ENCODE measurements at places on chromosomes 2 and 18. TPM values are rescaled to one million over a fixed set of nuclear protein-coding genes. Genes with fewer than 3 reads are reported as not detected.

INPP5D gene
- under 0.01 TPM for total RNA-seq

KCNG2 gene
- not detected for total RNA-seq

NAT8 gene
- total RNA-seq = not detected

ORC4 gene
- 22.4 TPM for total RNA-seq

TPO gene
- not detected for total RNA-seq

MSGN1 gene
- total RNA-seq = not detected

STPG4 gene
- total RNA-seq = 0.72 TPM

HOXD13 gene
- total RNA-seq = not detected

ARHGEF4 gene
- 3.6 TPM for total RNA-seq

CHMP1B gene
- total RNA-seq = 63.7 TPM

BCL11A gene
- total RNA-seq = 0.29 TPM

GPC1 gene
- total RNA-seq = 44.8 TPM

ACMSD gene
- not detected for total RNA-seq

KCNE4 gene
- total RNA-seq = 40.4 TPM

RTP5 gene
- total RNA-seq = not detected

SCN1A gene
- total RNA-seq = 0.72 TPM

KATNAL2 gene
- total RNA-seq = 5.0 TPM

WDR54 gene
- total RNA-seq = 21.2 TPM

DNA sequence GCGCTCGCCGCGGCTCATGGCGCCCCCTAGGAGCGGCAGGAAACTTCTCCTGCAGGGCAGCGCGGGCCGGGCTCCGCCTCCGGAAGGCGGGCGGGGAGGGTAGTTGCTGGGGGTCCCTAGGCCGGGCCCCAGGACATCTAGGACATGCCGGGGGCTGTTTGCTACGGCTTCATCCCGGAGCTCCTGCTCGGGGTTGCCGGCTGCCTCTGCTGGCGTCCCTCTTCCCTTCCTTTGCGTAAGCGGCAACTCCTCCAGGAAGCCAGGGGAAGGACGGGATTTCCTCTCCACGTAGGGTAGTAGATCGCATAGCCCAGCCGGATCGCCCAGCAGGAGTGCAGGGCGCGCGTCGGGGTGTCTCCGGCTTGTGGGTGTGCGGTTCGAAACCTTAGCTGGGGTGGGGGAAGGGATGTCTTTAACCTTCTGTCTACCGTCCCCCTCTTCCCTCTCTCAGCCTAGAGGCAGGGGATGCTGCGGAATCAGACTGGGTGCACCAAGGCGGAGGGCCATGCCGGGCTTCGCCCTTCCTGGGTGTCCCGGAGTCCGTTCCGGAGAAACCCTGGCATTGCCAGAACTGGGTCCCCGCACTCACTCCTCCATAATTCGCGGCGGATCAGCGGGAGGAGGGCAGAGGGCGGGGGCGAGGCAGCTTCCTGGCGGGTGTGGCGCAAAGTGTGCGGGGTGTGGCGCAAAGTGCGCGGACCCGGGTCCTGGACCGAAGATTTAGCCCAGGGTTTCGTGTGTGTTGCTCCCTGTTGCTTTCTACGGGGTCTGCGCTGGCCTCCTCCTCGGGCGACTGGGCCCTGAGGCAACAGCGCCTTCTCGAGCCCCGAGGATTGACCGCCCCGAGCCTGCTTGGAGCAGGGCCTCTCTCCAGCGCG lies 12.2 kb upstream of the SKOR2 start:
- no peak overlapping the region for H3K27ac ChIP-seq
- H3K4me3 ChIP-seq = no peak overlapping the region
- H3K36me3 ChIP-seq = no peaks in the 10 kb centered on the region
- H3K4me1 ChIP-seq = no peaks in the 10 kb centered on the region
- peak; percentile 77 for DNase-seq
- peaks cover 40% of the 10 kb centered on the region for H3K27me3 ChIP-seq

DNA sequence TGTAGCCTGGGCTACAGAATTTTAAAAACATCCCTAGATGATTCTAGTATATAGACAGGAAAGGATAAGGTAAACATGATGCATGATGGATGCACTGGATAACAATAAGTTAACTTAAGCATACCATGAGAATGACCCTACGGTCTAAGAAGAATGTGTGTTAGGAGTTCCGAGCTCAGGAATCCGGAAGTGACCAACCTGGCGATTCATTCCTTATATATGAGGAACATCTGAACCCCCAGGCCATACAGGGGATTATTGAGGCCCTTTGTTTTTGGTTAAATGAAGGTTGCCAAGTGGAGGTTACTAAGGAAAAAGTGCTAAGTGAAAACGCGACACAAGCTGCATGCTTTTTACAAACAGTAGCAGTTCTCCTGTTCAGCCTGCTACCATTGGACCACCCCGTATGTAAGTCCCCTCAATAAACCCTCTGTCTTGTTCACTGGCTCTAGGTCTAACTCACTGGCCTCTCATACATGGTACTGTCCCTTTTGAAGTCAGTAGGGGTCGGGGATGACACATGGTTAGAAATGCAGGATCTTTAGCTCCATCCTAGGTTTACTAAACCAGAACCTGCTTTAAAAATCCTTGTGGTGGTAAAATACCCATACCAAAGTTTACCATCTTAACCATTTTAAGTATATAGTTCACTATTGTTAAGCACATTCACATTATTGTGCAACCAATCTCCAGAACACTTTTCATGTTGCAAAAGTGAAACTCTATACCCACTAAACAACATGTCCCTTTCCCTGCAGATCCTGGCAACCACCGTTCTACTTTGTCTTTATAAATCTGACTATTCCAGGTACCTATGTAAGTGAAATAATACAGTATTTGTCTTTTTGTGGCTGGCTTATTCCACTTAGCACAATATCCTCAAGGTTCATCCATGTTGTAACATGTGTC lies 111.0 kb upstream of the MAP4K3 start:
- H3K27ac ChIP-seq = no peak overlapping the region
- DNase-seq = no peak
- peaks cover 7% of the 10 kb centered on the region for H3K4me1 ChIP-seq
- H3K4me3 ChIP-seq = no peak overlapping the region
- H3K36me3 ChIP-seq = no peaks in the 10 kb centered on the region

- H3K4me1 ChIP-seq = no peaks in the 10 kb centered on the region
- no peak for DNase-seq
- no peak overlapping the region for H3K27ac ChIP-seq
Measured at GRCh38 chr2:156110890-156111289, 221.6 kb downstream of the NR4A2 start.

- no peak for DNase-seq
- H3K4me1 ChIP-seq = no peaks in the 10 kb centered on the region
- H3K27ac ChIP-seq = no peak overlapping the region
Measured at GRCh38 chr18:68017385-68017784, 500.9 kb upstream of the DSEL start.

DNA sequence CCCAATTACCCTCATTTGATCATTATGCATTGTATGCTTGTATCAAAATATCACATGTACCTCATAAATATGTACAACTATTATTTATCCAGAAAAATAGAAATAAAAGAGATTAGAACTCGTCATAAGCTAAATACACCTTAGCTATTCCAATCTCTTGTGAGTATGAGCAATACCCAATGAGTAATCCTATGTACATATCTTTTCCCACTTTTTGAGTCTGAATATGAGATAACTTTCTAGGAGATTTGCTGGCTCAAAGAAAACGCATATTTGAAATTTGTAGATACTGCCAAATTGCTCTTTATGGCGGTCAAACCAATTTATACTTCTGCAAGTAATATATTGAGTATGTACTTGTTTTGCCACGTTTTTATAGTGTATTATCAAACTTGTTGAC lies 24.1 kb downstream of the PRKD3 start:
- H3K4me1 ChIP-seq = peaks cover 2% of the 10 kb centered on the region
- H3K4me3 ChIP-seq = no peak overlapping the region
- H3K27ac ChIP-seq = no peak overlapping the region
- H3K27me3 ChIP-seq = no peaks in the 10 kb centered on the region

GRCh38 chr2:127362971-127363370 lies 24.8 kb downstream of the MAP3K2 start:
- H3K27ac ChIP-seq = no peak overlapping the region
- H3K27me3 ChIP-seq = no peaks in the 10 kb centered on the region
- H3K36me3 ChIP-seq = no peaks in the 10 kb centered on the region
- H3K4me1 ChIP-seq = peaks cover 19% of the 10 kb centered on the region
- no peak overlapping the region for H3K4me3 ChIP-seq

DNA sequence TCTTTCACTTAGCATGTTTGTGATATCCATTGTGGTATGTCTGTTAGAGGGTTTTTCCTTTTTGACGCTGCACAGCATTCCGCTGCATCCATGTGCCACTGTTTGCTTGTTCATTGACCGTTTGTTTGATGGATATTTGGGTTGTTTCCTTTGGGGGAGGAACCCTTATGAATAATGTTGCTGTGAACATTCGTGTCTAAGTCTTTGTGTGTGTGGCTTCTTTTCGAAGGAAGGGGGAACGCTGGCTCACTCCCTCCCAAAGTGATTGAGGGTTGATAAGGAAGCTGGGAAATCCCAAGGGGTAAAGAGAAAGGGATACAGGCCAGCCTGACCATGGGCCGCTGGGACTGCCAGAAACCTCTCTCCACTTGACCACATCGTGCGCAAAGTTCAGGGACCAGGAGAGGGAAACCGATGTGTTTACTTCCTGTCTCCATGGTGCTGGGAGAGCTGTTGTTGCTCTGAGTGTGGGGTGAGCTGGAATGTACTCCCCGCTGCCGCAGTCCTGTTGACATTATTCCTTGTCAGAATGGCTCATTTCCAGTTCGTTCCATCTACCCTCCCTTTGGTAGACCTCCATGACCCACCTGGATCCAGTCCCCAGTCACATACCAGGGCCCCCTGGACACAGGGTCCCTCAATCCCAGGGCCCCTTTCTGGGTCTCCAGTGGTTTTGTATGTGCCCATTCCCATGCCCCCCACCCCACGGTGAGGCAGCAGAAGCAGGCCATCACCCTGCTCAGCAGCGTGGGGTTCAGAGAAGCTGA lies 39.6 kb downstream of the HS1BP3 start:
- H3K4me3 ChIP-seq = peak overlapping the region; percentile 5
- peak; percentile 95 for DNase-seq
- peaks cover 36% of the 10 kb centered on the region for H3K4me1 ChIP-seq
- no peaks in the 10 kb centered on the region for H3K36me3 ChIP-seq
- no peaks in the 10 kb centered on the region for H3K27me3 ChIP-seq

GRCh38 chr2:137886083-137886831 lies 78.0 kb upstream of the HNMT start:
- no peaks in the 10 kb centered on the region for H3K27me3 ChIP-seq
- no peaks in the 10 kb centered on the region for H3K4me1 ChIP-seq
- H3K27ac ChIP-seq = no peak overlapping the region
- no peak for DNase-seq
- H3K36me3 ChIP-seq = no peaks in the 10 kb centered on the region

- H3K27me3 ChIP-seq = no peaks in the 10 kb centered on the region
- DNase-seq = no peak
- peaks cover 4% of the 10 kb centered on the region for H3K4me1 ChIP-seq
- no peaks in the 10 kb centered on the region for H3K36me3 ChIP-seq
Measured at GRCh38 chr2:72759755-72760154, 66.1 kb downstream of the EXOC6B start.

GRCh38 chr2:227406177-227407031 lies 18.7 kb upstream of the SCYGR1 start:
- DNase-seq = peak; percentile 93
- peak overlapping the region; percentile 30 for H3K4me3 ChIP-seq
- peak overlapping the region; percentile 94 for H3K27ac ChIP-seq
- H3K4me1 ChIP-seq = peaks cover 16% of the 10 kb centered on the region
- no peaks in the 10 kb centered on the region for H3K36me3 ChIP-seq

DNA sequence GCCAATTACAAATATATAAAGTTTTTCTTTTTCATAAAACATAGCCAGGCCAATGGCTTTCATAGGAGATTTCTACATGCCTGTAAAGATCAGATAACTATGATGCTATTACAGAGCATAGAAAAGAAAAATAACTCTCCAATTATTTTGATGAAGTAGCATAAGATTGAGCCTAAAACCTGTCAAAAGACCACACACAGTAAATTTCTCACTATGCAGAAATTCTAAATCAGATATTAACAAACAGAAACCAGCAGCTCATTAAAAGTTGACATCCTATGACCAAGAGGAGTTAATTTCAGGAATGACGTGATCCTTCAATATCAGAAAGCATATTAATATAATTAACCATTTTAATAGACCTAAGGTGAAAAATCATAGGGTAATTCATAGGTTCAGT lies 139.0 kb upstream of the PIEZO2 start:
- H3K4me1 ChIP-seq = no peaks in the 10 kb centered on the region
- peak; percentile 59 for DNase-seq
- no peaks in the 10 kb centered on the region for H3K36me3 ChIP-seq
- H3K27ac ChIP-seq = no peak overlapping the region
- H3K4me3 ChIP-seq = no peak overlapping the region
- no peaks in the 10 kb centered on the region for H3K27me3 ChIP-seq

- H3K4me3 ChIP-seq = no peak overlapping the region
- no peaks in the 10 kb centered on the region for H3K27me3 ChIP-seq
- peak; percentile 97 for DNase-seq
- H3K36me3 ChIP-seq = no peaks in the 10 kb centered on the region
- no peak overlapping the region for H3K27ac ChIP-seq
Measured at GRCh38 chr2:120675460-120676130, 60.1 kb upstream of the GLI2 start.

- H3K27me3 ChIP-seq = no peaks in the 10 kb centered on the region
- H3K4me3 ChIP-seq = no peak overlapping the region
- peaks cover 11% of the 10 kb centered on the region for H3K4me1 ChIP-seq
- H3K27ac ChIP-seq = no peak overlapping the region
Measured at GRCh38 chr2:75494137-75494769, 66.5 kb downstream of the EVA1A start.

DNA sequence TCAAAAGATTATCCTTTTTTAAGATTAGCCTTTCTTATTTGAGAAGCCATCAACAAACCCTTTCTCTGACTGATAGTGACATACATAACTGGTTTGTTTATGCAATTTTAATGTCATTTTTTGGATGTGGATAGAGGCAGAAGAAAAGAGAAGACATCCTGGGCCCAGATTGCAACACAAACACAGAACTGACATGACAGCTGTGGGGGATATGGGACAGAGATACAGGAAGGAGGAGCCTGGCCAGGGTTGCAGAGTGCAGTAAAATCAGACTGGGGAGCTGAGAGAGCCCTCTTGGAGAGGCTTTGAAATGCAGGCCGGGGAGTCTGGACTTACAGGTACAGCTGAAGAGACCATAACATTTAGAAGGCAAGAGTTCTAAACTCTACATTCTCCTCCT lies 65.1 kb downstream of the SIGLEC15 start:
- peaks cover 77% of the 10 kb centered on the region for H3K36me3 ChIP-seq
- no peaks in the 10 kb centered on the region for H3K4me1 ChIP-seq
- DNase-seq = no peak
- peak overlapping the region; percentile 23 for H3K27ac ChIP-seq

- H3K27me3 ChIP-seq = no peaks in the 10 kb centered on the region
- no peak overlapping the region for H3K4me3 ChIP-seq
- no peaks in the 10 kb centered on the region for H3K4me1 ChIP-seq
- H3K36me3 ChIP-seq = no peaks in the 10 kb centered on the region
- no peak overlapping the region for H3K27ac ChIP-seq
Measured at GRCh38 chr18:74828200-74828599, 230.5 kb downstream of the ZNF407 start.

DNA sequence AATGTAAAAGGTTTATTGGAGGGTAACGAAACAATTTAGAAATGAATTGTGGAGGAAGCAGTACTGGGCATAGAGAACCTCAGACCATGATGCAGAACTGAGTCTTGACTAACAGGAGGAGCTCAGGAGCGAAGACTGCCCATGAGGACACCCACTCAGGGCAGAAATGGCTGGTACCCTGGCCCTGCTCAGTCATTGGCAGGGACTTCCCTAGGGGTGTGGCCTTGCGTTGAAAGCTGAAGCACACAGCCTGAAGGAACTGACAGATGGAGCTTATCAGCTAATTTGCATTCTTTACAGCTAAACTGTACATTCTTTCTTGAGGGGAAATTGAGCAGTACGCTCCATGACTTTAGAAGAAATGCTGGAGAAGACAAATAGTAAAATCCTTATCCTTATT lies 57.1 kb downstream of the PDK1 start:
- DNase-seq = peak; percentile 39
- H3K4me3 ChIP-seq = no peak overlapping the region
- no peaks in the 10 kb centered on the region for H3K36me3 ChIP-seq
- no peaks in the 10 kb centered on the region for H3K27me3 ChIP-seq
- no peak overlapping the region for H3K27ac ChIP-seq

Data from osteoblast (primary cell).